ENCODE measurements at places on chromosomes 4 and X. TPM values are rescaled to one million over a fixed set of nuclear protein-coding genes. Genes with fewer than 3 reads are reported as not detected.
A peak's percentile ranks its signal among the peaks of the same experiment; 100 is the strongest.

GRCh38 chr4:6253961-6254360, 15.7 kb upstream of the WFS1 start:
- H3K4me3 ChIP-seq, result no peak overlapping the region

- H3K27me3 ChIP-seq, result peaks cover 5% of the 10 kb centered on the region
- no peak for DNase-seq
- H3K36me3 ChIP-seq, result no peaks in the 10 kb centered on the region
- H3K27ac ChIP-seq, result no peak overlapping the region
These were observed 28.9 kb downstream of the TMPRSS11E start for GRCh38 chr4:68476191-68476590.

The TRAM1L1 gene
- total RNA-seq, result not detected

GRCh38 chr4:184792334-184792733, 33.4 kb downstream of the ACSL1 start:
- no peaks in the 10 kb centered on the region for H3K27me3 ChIP-seq
- H3K4me1 ChIP-seq, result peaks cover 44% of the 10 kb centered on the region
- no peak overlapping the region for H3K4me3 ChIP-seq
- no peak for DNase-seq
- H3K27ac ChIP-seq, result no peak overlapping the region
- H3K36me3 ChIP-seq, result peaks cover 25% of the 10 kb centered on the region

The GLUD2 gene
- total RNA-seq, result 0.68 TPM

- H3K36me3 ChIP-seq, result no peaks in the 10 kb centered on the region
- H3K27me3 ChIP-seq, result peaks cover 2% of the 10 kb centered on the region
- H3K4me3 ChIP-seq, result no peak overlapping the region
- no peaks in the 10 kb centered on the region for H3K4me1 ChIP-seq
- DNase-seq, result no peak
These were observed 29.8 kb downstream of the ATP2B3 start for GRCh38 chrX:153547195-153547594.

The STS gene
- 0.86 TPM for total RNA-seq

The MAGEA8 gene
- total RNA-seq, result not detected

The HTN3 gene
- total RNA-seq, result not detected

The RPS6KA6 gene
- not detected for total RNA-seq

The L1CAM gene
- 1.3 TPM for total RNA-seq

DNA sequence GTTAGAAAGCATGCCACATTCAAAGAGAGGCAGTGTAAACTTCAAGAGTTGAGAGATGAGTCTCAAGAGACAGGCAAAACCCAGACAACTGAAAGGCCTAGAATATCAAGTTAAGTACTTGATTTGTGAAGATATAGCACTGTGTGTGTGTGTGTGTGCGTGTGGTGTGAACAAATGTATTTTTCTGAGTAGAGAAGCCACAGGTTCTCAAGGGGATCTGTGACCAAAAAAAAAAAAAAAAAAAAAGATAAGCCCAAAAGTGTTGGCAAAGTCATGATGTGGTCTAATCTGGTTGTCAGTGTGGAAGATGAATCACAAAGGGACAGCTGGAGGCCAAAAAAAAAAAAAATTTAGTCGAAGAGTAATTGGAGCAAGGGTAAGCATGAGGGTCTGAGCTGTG, 3.9 kb downstream of the RIPPLY1 start:
- H3K27me3 ChIP-seq, result no peaks in the 10 kb centered on the region
- no peak for DNase-seq
- no peaks in the 10 kb centered on the region for H3K4me1 ChIP-seq
- H3K27ac ChIP-seq, result no peak overlapping the region
- no peaks in the 10 kb centered on the region for H3K36me3 ChIP-seq

The ZDHHC15 gene
- 0.28 TPM for total RNA-seq

- no peak overlapping the region for H3K4me3 ChIP-seq
- H3K36me3 ChIP-seq, result no peaks in the 10 kb centered on the region
- no peak overlapping the region for H3K27ac ChIP-seq
- H3K27me3 ChIP-seq, result no peaks in the 10 kb centered on the region
- DNase-seq, result no peak
- no peaks in the 10 kb centered on the region for H3K4me1 ChIP-seq
These were observed 335.9 kb upstream of the AADAT start for GRCh38 chr4:170425521-170426143.

DNA sequence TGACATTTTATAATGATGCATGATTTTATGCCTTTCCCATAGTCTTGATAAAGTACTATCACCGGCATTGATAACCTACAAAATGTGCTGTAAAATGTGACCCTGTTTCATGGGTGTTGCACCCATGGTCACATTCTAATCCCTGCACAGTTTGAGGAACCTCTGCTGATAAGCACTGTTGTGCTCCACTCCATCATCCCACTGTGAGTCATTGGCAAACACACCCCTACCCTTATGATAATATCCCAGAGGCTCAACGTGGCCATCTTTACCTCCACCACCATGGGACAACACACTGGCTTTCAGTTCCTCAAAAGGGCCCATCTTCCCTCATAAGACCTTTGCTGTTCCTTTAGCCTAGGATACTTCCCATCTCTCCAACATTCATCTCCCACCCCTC, 32.0 kb upstream of the SGMS2 start:
- H3K27me3 ChIP-seq, result peaks cover 6% of the 10 kb centered on the region
- no peak overlapping the region for H3K4me3 ChIP-seq
- no peak for DNase-seq
- H3K4me1 ChIP-seq, result no peaks in the 10 kb centered on the region

- no peaks in the 10 kb centered on the region for H3K36me3 ChIP-seq
- H3K27me3 ChIP-seq, result no peaks in the 10 kb centered on the region
- H3K4me3 ChIP-seq, result no peak overlapping the region
These were observed 97.4 kb downstream of the COL4A5 start for GRCh38 chrX:108537005-108537404.

GRCh38 chr4:71746379-71746778, 37.5 kb downstream of the GC start:
- no peaks in the 10 kb centered on the region for H3K36me3 ChIP-seq
- H3K4me3 ChIP-seq, result no peak overlapping the region
- no peaks in the 10 kb centered on the region for H3K27me3 ChIP-seq
- no peak overlapping the region for H3K27ac ChIP-seq

The ADGRG4 gene
- total RNA-seq, result not detected

The ELMOD2 gene
- 12.3 TPM for total RNA-seq

GRCh38 chrX:33194876-33195433, 16.4 kb downstream of the DMD start:
- H3K27ac ChIP-seq, result no peak overlapping the region
- no peak overlapping the region for H3K4me3 ChIP-seq
- no peak for DNase-seq

The GLRB gene
- not detected for total RNA-seq

DNA sequence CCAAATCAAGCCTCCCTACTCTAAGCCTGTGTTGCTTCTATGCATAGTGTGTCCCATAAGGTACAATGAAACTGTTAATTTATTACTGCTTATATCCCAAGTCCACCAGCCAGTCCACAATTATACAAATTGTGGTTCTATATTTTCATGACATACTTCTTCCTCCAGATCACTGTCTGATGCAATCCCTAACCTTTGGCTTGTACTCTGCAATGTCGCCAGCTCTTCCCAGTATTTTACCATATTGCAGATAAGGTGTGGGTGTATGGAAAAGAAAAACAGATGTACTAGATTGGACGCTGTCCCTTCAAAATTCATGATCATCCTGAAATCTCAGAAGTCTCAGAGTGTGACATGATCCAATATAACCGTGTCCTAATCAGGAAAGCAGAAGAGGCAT, 286.2 kb downstream of the GASK1B start:
- no peaks in the 10 kb centered on the region for H3K27me3 ChIP-seq
- DNase-seq, result no peak
- H3K27ac ChIP-seq, result no peak overlapping the region
- no peaks in the 10 kb centered on the region for H3K4me1 ChIP-seq

GRCh38 chr4:88143504-88143903, 14.9 kb downstream of the ABCG2 start:
- peaks cover 16% of the 10 kb centered on the region for H3K27me3 ChIP-seq
- no peaks in the 10 kb centered on the region for H3K36me3 ChIP-seq

GRCh38 chr4:26074712-26075430, 160.9 kb downstream of the SMIM20 start:
- H3K27ac ChIP-seq, result peak overlapping the region; percentile 98
- peaks cover 37% of the 10 kb centered on the region for H3K36me3 ChIP-seq
- peaks cover 64% of the 10 kb centered on the region for H3K4me1 ChIP-seq

Data from activated CD4-positive, alpha-beta T cell treated with anti-CD3 and anti-CD28 coated beads, Interleukin-2, amount 10 ng/mL, durations not matched to agents 24 days and 14 days (primary cell).